ENCODE measurements at places on chromosomes 2 and 18.

- DNase-seq: no peak
Observed at GRCh38 chr2:149155988-149156387, 117.5 kb downstream of the LYPD6B start.

- no peak for DNase-seq
Observed at GRCh38 chr18:55753643-55754263, 165.8 kb upstream of the TCF4 start.

- no peak for DNase-seq
Observed at GRCh38 chr2:86634352-86634751, 10.7 kb upstream of the RNF103 start.

DNA sequence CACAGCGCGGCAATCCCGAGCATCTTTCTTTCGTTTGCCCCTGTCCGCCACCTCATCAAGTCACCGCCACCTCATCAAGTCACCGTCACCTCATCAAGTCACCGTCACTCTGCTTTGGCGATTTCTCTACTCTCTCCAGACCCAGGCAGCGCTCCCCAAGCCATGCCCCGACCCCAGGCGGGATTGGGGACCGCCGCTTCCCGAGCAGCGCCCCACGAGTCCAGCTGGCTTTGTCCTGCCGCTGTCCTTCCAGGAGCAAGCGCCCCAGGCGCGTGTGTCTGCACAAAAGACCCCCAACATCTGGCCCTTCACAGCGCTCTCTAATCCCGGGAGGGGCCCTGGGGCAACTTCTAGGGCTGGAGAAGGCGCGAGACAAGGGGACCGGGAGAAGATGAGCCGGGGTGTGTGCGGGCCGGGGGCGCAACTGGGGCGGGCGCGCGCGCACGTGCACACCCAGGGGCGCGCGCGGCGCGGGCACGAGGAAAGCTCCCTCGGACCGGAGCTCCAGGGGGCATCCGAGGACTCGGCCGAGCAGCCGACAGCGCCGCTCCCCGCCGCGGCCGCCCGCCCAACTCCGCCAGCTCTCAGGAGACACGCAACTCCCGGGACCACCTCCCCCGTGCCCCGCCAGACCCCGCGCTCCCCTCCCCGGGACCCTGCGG is 633 bp upstream of the RNF152 start:
- no peak for DNase-seq

DNA sequence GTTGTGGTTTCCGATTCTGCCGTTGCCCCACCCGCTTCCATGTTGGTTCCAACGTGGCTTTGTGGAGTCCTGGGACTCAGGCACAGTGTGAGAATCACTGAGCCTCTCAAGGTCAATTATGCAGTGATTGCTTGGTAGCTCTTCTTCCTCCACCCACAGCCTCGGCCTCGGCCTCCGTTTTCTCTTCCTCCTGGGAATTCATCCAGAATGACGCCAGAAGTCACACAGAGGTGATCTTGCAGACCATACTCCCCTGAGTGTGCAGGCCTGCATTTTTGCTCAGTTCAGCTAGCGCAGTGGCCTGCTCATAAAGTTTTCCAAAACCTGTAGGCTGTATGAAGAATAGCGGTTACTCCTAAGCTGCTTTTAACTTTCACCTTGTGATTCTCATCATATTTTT is 273.3 kb downstream of the GBX2 start:
- DNase-seq: no peak

DNA sequence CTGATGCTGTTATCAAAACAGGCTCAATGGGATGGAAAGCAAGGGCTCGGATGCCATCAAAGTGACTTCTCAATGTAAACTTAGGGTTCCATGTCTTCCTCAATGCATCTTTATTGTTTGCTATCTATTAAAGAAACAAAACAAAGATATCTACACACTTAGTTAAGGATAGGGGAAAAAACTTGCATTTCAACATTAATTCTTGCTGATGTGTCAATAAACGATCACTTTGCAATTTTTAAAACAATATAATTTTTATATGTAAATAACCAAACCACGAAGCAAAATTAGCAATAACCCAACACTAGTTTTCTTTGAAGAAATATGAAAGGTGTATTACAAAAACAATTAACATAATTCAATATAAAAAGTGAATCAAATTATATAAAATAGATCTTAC is 96.7 kb downstream of the STRN start:
- no peak for DNase-seq

- no peak for DNase-seq
Observed at GRCh38 chr2:41741951-41742595, 305.7 kb upstream of the PKDCC start.

GRCh38 chr2:189171956-189172609 is 7.5 kb downstream of the COL5A2 start:
- DNase-seq: no peak

- no peak for DNase-seq
Observed at GRCh38 chr2:155382776-155383175, 684.3 kb downstream of the KCNJ3 start.

DNA sequence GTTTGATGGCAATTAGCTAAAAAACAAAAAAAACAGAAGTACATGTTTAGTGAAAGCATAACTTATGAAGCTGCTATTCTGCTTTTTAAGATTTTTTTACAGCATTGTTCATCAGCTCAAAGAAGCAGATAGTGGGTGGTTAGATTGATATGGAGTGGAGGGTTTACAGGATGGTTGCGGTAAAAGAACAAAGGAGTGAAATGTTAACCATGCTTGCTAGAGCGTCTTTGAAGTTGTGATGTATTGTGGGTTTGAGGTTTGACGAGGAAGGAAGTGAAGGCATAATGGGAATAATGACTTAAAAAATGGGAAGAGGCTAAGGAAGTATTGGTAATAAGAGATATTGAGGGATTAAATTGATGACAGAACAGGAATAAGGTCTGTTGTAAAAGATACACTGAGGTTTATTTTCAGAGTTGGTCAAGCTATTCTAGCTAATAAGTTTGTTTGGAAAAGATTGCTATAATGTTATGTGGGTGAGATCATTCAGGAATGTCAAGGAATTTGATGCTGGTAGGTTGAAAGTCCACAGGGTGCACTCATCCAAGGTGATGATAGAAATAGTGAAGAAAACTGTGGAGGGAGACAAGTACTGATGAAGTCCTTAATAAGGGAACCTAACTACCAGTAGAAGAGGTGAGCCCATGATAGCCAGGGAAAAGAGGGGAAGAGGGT is 14.6 kb downstream of the SPOPL start:
- no peak for DNase-seq

DNA sequence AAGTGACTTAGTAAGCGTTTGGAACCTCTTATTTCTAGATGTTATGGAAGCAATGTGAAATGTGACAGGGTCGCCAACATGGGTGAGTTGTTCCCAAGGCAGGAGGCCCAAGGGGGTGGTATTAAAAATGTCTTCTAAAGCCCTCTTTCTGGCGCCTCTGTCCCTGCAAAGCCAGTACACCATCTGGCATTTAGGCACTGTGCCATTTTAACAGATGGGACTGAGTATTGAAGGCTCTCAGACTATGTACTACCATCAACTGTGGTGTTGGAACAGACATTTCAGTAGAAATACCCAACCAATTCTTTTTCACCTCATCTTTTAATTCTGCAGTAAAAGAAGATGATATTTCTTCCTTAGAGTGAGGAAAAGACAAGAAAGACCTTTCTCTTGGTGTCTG is 384.5 kb upstream of the MMADHC start:
- no peak for DNase-seq

- no peak for DNase-seq
Observed at GRCh38 chr18:56157541-56157940, 480.9 kb downstream of the TXNL1 start.

GRCh38 chr2:95377216-95378123 is 25.0 kb upstream of the FAHD2A start:
- no peak for DNase-seq

GRCh38 chr2:138364554-138365162 is 136.9 kb upstream of the SPOPL start:
- DNase-seq: no peak

- DNase-seq: no peak
Observed at GRCh38 chr18:45777393-45777792, 48.1 kb upstream of the SIGLEC15 start.

- DNase-seq: no peak
Observed at GRCh38 chr18:32287249-32287648, 97.4 kb downstream of the MEP1B start.

DNA sequence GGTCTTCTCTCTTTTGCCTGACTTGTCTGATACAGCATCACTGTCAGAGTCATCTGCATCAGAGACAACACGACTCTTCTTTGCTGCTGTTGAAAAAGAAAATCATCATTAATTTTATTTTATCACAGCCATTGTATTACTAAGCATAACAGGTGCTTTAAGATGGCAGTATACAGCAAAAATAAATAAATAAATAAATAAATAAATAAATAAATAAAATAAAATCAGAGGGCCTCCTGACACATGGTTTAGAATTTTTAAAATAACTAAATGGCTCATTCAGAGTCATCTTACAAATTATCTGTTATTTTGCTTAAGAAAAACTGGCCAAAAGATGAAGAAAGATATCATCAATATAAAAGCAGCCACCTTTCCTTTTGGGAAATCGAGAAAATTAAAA is 22.8 kb downstream of the IWS1 start:
- DNase-seq: no peak

GRCh38 chr2:181474222-181474881 is 17.2 kb downstream of the ITGA4 start:
- no peak for DNase-seq

- no peak for DNase-seq
Observed at GRCh38 chr2:201432621-201433393, 18.5 kb downstream of the TRAK2 start.

- DNase-seq: no peak
Observed at GRCh38 chr2:204061241-204061640, 124.7 kb downstream of the ICOS start.

DNA sequence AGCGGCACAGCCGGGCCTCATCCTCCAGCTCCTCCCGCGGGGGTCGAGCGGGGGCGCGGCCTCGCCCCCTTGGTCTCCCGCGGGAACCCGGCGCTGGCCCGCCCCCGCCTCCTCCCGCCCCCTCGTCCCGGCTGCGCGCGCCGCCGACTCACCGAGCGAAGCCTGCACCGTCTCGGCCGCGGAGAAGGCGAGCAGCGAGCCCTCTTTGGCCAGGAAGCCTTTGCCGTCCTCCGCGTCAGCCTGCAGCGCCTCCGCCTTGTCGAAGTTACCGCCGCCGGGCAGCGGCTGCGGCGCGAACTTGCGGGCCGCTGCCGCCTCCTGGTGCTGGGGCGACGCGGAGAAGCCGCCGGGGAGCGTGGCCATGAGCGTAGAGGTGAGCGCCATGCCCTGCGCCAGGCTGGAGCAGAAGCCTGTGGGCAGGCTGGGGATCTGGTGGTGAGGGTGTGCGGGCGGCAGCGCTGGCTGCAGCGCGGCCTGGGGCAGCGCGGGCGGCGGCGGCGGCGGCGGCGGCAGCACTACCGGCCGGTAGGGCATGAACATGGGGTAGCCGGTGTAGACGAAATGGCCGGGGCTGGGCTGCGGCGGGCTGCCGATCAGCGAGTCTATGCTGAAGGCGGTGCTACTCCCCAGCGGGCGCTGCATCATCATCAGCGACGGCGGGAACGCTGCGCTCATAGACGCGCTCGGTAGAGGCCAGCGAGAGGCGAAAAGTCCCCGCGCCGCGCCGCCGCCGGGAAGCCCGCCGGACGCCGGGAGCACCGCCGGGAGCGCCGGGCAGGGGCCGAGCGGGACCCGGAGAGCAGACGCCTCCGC is 683 bp downstream of the GBX2 start:
- DNase-seq: no peak

DNA sequence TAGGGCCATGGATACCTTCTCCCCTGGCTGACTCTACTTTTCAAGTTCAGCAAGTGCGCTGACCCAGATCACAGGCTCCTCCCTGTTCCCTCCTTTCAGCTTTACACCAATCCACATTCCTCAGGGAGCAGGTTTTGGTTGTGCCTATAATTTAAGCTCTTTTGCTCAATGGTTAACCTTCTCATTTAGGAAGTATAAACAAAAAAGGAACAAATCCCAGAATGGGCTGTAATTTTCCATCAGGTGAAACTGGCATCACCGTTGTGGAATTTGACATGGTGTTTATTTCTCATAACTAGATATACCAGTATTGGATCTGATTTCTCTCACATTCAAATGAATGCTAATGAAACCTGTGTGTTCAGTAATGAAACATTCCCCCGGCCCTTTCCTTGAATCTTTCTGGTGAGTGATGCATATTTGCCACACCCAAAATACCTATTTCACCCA is 13.6 kb downstream of the STRN start:
- no peak for DNase-seq

GRCh38 chr2:138373993-138374408 is 127.6 kb upstream of the SPOPL start:
- DNase-seq: no peak

- no peak for DNase-seq
Observed at GRCh38 chr2:58644451-58644850, 403.3 kb upstream of the FANCL start.

DNA sequence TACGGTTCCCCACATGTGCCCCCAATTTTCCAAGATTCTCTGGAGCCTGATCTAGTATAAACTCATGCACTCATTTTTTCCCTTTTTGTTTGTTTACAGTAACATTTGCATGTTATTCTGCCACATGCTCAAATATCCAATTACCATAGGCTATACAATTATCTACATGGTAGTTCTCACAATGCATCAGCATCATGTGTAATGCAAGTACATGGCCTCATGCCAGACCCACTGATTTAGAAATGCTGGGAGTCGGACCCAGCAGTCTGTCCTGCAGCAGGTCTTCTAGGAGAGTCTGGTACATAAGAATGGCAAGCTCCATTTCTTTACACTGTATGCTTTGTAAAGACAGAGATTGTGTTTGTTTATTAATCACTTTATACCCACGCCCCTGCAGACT is 107.7 kb downstream of the CBLN2 start:
- no peak for DNase-seq
